ENCODE measurements at places on chromosomes 4 and X.

- H3K4me1 ChIP-seq, result peaks cover 29% of the 10 kb centered on the region
- no peaks in the 10 kb centered on the region for H3K36me3 ChIP-seq
- no peak for DNase-seq
- H3K27ac ChIP-seq, result no peak overlapping the region
- no peak overlapping the region for H3K4me3 ChIP-seq
Observed at GRCh38 chr4:139402436-139402835, 51.5 kb upstream of the RAB33B start.

GRCh38 chrX:30278365-30278764 is 30.8 kb downstream of the NR0B1 start:
- H3K4me1 ChIP-seq, result no peaks in the 10 kb centered on the region
- no peaks in the 10 kb centered on the region for H3K27me3 ChIP-seq
- DNase-seq, result peak; percentile 32
- H3K4me3 ChIP-seq, result no peak overlapping the region
- no peaks in the 10 kb centered on the region for H3K36me3 ChIP-seq

- H3K27me3 ChIP-seq, result no peaks in the 10 kb centered on the region
- no peaks in the 10 kb centered on the region for H3K36me3 ChIP-seq
- no peak overlapping the region for H3K27ac ChIP-seq
- no peak for DNase-seq
- no peak overlapping the region for H3K4me3 ChIP-seq
- H3K4me1 ChIP-seq, result no peaks in the 10 kb centered on the region
Observed at GRCh38 chr4:93983140-93983539, 154.6 kb downstream of the ATOH1 start.

GRCh38 chrX:82748906-82749505 is 759.1 kb upstream of the POU3F4 start:
- no peaks in the 10 kb centered on the region for H3K4me1 ChIP-seq
- no peak for DNase-seq
- H3K36me3 ChIP-seq, result no peaks in the 10 kb centered on the region
- no peak overlapping the region for H3K27ac ChIP-seq

DNA sequence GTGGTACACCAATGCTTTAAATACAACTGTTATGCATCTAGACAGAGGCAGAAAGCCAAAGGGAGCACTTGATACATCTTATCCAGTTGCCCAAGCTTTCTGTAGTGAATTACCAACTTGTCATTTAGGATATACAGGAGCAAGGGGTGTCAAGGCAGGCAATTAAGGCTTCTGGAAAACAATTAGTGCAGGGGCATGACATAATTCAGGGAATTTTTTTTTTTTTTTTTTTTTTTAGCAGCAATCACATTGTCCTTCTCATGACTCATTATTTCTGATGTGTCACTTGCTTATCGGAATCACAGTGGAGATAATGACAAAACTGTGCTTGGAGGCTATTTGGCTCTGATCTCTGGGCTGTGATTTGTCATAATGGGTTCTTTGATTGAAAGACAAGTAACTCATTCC is 259.5 kb downstream of the ARHGAP24 start:
- DNase-seq, result no peak
- H3K36me3 ChIP-seq, result no peaks in the 10 kb centered on the region
- H3K27ac ChIP-seq, result no peak overlapping the region
- no peak overlapping the region for H3K4me3 ChIP-seq
- H3K4me1 ChIP-seq, result no peaks in the 10 kb centered on the region

DNA sequence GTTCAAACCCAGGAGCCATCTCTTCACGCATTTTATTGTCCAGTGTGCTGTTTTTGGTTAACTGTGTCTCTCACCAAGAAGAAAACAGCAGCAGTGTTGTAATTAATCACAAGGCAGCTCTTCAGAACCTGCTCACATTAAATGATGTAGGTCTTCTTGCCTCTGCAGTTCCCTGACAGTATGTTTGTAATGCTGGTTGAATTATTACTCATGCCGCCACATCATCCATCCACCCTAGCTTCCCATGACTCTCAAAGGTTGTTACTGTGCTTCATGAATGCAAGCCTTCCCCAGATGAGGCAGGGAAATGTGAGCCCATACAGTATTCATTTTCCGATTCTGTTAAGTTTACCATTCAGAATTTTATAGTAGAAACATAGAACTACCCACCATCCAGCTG is 17.4 kb downstream of the TLR10 start:
- no peaks in the 10 kb centered on the region for H3K27me3 ChIP-seq
- H3K4me1 ChIP-seq, result no peaks in the 10 kb centered on the region
- no peak overlapping the region for H3K4me3 ChIP-seq
- no peak for DNase-seq
- H3K27ac ChIP-seq, result no peak overlapping the region

GRCh38 chr4:48958582-48958981 is 27.5 kb upstream of the CWH43 start:
- no peak for DNase-seq
- H3K4me1 ChIP-seq, result no peaks in the 10 kb centered on the region
- H3K36me3 ChIP-seq, result no peaks in the 10 kb centered on the region
- H3K27ac ChIP-seq, result no peak overlapping the region
- no peaks in the 10 kb centered on the region for H3K27me3 ChIP-seq

GRCh38 chr4:113404167-113404571 is 354.7 kb downstream of the ANK2 start:
- H3K27ac ChIP-seq, result no peak overlapping the region
- no peaks in the 10 kb centered on the region for H3K27me3 ChIP-seq
- DNase-seq, result no peak
- no peaks in the 10 kb centered on the region for H3K36me3 ChIP-seq
- H3K4me1 ChIP-seq, result no peaks in the 10 kb centered on the region
- no peak overlapping the region for H3K4me3 ChIP-seq

DNA sequence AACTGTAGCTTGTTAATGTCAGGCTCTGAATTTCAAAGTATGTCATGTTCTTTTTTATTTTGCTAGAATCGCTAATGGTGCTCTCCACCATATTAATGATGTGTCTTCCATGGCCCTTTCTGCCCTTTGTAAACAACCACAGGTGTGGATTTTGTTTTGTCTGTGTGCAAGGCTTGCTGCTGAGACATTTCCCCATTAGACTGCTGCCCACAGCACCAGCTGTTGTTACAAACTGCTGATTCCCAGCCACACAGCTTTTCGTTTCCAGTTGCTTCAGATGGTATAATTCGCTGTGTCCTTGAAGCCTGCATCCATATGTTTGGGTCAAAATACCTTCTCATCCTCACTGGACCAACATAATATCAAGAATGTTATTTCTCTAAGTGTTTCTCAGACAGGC is 32.8 kb downstream of the KCNIP4 start:
- H3K27me3 ChIP-seq, result no peaks in the 10 kb centered on the region
- no peaks in the 10 kb centered on the region for H3K4me1 ChIP-seq
- no peak overlapping the region for H3K4me3 ChIP-seq
- no peaks in the 10 kb centered on the region for H3K36me3 ChIP-seq
- H3K27ac ChIP-seq, result no peak overlapping the region
- DNase-seq, result no peak

DNA sequence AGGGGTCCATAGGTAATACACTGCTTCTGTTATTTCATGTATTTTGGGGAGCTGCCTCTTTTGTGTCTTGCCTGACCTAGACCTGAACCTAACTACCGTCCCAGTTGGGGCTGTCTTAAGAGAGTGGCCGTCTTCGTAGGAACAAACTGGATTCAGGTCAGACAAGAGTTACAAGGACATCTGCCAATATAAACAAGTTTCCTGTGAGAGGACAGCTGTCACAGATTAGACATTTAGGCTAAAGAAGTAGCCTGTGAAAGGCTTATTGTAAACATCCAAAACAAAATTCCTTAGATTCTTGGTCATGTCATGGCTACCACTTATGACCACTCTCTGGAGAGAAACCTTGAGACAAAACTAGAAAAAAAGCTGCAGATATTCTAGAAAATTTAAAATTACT is 797.6 kb upstream of the AADAT start:
- no peaks in the 10 kb centered on the region for H3K27me3 ChIP-seq
- H3K36me3 ChIP-seq, result no peaks in the 10 kb centered on the region
- no peak for DNase-seq
- H3K4me1 ChIP-seq, result no peaks in the 10 kb centered on the region
- no peak overlapping the region for H3K27ac ChIP-seq

- no peak for DNase-seq
- no peak overlapping the region for H3K4me3 ChIP-seq
- H3K4me1 ChIP-seq, result no peaks in the 10 kb centered on the region
- no peak overlapping the region for H3K27ac ChIP-seq
Observed at GRCh38 chrX:76433219-76433618, 5.7 kb downstream of the MAGEE1 start.

DNA sequence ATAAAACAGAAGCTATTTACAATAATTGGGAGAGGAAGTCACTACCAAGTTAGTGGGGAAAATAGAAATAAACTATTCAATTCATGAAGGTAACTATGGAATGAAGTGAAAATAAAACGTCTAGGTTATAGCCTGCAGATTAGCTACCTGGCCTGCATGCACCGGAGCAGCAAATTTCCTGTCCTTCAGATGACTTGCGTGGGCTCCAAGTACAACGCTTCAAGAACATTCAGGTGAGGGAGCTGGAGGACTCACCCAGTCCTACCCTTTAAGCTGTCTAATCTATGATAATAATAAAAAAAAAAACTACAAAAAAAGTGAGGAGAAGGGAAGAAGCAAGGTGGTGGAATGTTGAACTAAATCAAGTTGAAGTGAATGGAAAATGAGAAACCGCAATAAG is 13.2 kb downstream of the C4orf54 start:
- DNase-seq, result no peak
- no peak overlapping the region for H3K27ac ChIP-seq
- no peak overlapping the region for H3K4me3 ChIP-seq

- H3K4me3 ChIP-seq, result no peak overlapping the region
- no peaks in the 10 kb centered on the region for H3K36me3 ChIP-seq
- no peak overlapping the region for H3K27ac ChIP-seq
- H3K27me3 ChIP-seq, result peaks cover 10% of the 10 kb centered on the region
- no peaks in the 10 kb centered on the region for H3K4me1 ChIP-seq
Observed at GRCh38 chr4:80926446-80926845, 104.1 kb upstream of the BMP3 start.

GRCh38 chr4:102554482-102554881 is 53.3 kb downstream of the NFKB1 start:
- no peak overlapping the region for H3K27ac ChIP-seq
- no peaks in the 10 kb centered on the region for H3K27me3 ChIP-seq
- peak; percentile 66 for DNase-seq
- peaks cover 27% of the 10 kb centered on the region for H3K4me1 ChIP-seq

DNA sequence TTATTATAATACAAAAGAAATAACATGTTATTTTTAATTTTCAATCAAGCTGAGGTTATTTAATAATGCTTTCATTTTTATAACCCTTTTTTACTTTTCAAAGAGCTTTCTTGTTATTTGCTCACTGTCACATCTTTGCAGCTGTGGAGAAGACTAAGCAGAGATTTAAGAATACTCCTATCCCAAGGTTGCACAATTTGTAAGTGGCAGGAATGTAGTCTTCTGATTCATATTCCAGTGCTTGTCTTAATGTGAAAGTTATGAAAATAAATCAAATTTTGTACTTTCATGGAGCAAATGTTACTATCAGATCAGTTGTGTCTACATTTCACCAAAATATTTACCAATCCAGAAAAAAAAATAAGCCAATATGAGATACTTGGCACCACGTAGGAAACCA is 86.6 kb downstream of the DDIT4L start:
- H3K4me1 ChIP-seq, result no peaks in the 10 kb centered on the region
- no peak overlapping the region for H3K4me3 ChIP-seq
- no peaks in the 10 kb centered on the region for H3K36me3 ChIP-seq
- DNase-seq, result no peak
- no peak overlapping the region for H3K27ac ChIP-seq

DNA sequence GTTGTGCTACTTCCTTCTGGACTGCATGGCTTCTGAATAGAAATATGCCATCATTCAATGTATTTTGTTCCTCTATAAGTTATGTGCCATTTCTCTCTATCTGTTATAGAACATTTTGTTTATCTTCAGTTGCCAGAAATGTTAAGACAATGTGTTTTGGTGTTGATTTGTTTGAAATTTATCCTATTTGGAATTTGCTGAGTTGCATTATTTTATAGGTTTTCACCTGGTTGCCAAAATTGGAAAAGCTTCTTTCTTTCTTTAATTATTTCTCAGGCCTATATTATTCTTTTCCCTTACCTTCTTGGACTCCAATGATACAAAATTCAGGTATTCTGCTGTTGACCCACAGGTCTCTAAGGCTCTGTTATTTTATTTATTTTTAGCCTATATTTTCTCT is 33.4 kb upstream of the CFAP47 start:
- no peak for DNase-seq
- H3K27me3 ChIP-seq, result no peaks in the 10 kb centered on the region
- H3K4me1 ChIP-seq, result no peaks in the 10 kb centered on the region
- no peak overlapping the region for H3K27ac ChIP-seq
- H3K4me3 ChIP-seq, result no peak overlapping the region

DNA sequence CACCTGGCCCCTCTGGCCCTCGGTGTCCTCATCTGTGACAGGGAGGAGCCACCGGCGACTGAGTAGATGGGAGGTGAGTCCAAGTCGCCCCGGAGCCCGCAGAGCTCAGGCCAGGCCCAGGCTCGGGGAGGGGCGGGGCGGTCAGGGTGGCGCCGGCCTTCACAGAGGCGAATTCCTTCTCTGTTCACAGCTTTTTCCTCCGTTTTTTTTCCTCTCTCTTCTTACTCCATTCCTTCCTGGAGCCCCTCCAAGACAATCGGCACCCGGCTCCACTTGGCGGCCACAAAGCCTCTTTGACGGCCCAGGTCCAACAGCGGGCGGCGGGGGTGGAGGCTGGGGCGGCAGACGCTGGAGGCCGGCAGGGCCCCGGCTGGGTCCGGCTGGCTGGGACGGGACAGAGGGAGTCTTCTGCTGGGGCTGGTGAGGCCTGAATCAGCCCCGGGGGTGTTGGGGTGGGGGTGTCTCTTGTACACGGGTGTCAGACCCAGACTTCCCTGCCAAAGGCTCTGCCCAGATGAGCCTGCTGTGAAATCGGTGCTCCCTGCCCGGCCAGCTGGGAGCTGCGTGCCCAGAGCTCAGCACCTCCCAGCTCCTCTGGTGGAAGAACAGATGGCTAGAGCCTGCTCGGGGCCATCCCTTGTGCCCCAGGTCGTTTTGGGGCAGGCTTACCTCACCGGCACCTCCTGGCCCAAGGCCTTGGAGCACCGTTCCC is 22.6 kb downstream of the FGFRL1 start:
- H3K4me3 ChIP-seq, result no peak overlapping the region
- no peaks in the 10 kb centered on the region for H3K36me3 ChIP-seq
- H3K27me3 ChIP-seq, result no peaks in the 10 kb centered on the region
- peaks cover 3% of the 10 kb centered on the region for H3K4me1 ChIP-seq
- peak; percentile 93 for DNase-seq

DNA sequence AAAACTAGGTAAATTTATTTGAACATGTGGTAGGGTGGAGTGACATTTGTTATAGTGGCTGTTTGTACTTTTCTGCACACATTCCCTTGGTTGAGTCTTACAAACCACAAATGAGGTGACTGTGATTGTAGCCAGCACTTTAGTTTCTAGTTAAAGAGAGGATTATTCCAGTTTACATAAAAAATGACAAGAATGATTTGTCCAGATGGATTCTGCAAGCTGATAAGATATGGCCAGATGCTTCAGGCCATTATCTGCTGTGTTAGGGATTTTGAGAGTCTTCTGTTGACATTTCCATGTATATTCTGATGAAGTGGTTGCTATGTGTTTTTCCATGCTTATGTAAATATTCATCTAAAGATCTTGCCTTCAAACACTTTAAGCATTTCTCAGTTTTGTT is 31.0 kb upstream of the PDE5A start:
- no peak overlapping the region for H3K27ac ChIP-seq
- H3K4me1 ChIP-seq, result no peaks in the 10 kb centered on the region
- H3K36me3 ChIP-seq, result no peaks in the 10 kb centered on the region
- no peak overlapping the region for H3K4me3 ChIP-seq
- DNase-seq, result no peak

GRCh38 chrX:152638443-152638904 is 779 bp downstream of the GABRQ start:
- no peaks in the 10 kb centered on the region for H3K36me3 ChIP-seq
- DNase-seq, result no peak
- H3K4me1 ChIP-seq, result no peaks in the 10 kb centered on the region

- H3K27me3 ChIP-seq, result no peaks in the 10 kb centered on the region
- no peak for DNase-seq
- peak overlapping the region; percentile 87 for H3K27ac ChIP-seq
- no peak overlapping the region for H3K4me3 ChIP-seq
Observed at GRCh38 chr4:82362565-82362964, 11.2 kb downstream of the HNRNPD start.
